ENCODE measurements at places on chromosomes 2 and 18.

DNA sequence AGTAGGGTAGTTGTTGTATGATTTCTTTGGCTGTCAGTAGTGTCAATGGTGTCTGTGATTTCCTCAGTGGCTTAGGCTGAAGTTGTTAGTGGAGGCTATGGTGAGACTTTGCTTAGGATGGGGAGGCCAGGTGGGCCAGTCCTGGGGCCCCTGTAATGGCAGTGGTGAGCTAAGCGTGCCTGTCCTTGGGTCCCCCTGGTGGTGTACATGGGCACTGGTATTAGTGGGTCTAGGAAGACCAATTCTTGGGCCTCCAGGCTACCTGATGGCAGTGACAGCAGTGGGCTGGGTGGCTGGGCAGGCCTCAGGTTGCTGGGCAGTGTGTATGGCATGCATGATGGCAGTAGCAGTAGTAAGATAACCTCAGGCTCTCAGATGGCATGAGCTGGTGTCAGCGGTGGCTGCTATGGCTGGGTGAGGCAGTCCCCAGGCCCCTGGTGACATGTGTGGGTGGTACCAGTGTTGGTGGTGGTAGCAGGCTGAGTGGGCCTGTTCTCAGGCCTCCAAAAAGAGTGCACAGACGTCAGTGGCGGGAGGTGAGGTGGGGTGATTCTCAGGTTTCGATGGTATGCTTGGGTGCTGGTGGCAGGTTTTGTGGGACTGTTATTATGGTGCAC, 103.2 kb downstream of the KLHL14 start:
- no peak for DNase-seq

DNA sequence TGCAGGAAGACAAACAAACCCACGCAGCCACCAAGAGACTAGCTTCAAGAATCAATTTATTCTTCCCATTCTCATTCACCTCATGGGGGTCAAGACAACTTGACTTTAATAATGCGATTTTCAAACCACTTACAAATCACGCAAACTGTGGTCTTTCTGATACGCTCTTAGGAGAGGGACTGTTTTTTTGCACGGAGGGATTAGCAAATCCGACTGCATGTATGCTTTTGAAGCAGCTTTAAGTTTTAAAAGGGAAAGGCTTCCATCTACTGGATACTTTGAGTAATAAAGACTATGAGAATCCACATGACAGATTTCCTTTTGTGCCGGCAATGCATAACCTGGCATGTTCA, 322.9 kb upstream of the KCNJ3 start:
- DNase-seq, result no peak

- no peak for DNase-seq
Observed at GRCh38 chr2:217151509-217152206, 291.8 kb upstream of the TNP1 start.

- DNase-seq, result no peak
Observed at GRCh38 chr2:98458667-98459380, 14.2 kb downstream of the INPP4A start.

GRCh38 chr18:13564579-13564978, 161.8 kb downstream of the FAM210A start:
- DNase-seq, result no peak

- DNase-seq, result no peak
Observed at GRCh38 chr18:47909484-47909883, 21.0 kb downstream of the SMAD2 start.

DNA sequence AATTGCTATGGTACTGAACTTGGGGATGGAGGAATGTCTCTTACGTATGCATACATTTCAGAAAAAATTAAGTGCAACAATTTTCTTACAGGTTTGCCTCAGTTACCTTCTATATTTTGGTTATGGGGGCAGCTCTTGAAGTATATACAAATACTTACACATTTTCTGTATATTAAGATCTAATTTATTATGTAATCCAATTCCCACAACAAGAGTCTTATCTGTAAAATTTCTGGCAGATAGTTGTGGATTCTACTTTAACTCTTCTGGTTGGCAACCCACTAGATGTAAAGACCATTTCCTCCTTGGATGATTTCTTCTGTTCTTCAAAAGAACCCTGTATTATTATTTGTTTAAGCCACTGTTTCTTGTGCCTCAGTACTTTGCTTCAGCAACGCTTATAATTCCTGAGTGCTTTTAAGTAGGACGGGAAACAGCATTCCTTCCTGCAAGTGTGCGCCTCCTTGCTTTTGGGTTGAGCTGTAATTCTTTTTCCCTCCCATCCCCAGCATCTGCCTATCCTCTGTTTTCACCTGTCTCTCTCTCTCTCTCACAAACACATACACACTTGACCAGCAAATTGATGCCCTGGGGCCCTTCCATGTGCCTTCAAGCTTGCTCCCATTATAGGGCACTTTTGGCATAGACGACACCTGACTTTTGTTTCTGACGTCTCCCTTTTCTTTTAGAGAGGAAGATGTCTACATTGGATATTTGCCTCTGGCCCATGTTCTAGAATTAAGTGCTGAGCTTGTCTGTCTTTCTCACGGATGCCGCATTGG, 61.4 kb downstream of the ACSL3 start:
- DNase-seq, result no peak

DNA sequence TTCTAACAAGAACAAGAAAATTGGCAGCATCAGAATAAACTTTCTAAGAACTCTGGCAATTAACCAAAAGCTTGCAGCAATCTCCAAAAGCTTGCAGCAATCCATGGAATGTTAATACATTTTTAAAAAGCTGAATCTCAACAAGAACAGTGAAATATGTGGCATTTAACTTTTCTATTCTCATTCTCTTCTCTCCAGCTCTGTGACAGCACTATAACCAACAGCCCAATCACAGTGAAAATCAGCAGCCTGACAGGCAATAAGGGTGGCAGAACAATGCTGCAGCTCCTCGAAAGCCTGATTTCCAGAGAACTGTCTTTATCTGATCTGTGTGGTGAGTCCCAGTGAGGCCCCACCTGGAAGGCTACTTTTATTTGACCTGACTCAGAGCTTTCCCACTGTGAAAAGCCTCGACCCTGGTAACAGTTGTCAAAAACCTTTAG, 60.0 kb downstream of the TMEM131 start:
- DNase-seq, result no peak

DNA sequence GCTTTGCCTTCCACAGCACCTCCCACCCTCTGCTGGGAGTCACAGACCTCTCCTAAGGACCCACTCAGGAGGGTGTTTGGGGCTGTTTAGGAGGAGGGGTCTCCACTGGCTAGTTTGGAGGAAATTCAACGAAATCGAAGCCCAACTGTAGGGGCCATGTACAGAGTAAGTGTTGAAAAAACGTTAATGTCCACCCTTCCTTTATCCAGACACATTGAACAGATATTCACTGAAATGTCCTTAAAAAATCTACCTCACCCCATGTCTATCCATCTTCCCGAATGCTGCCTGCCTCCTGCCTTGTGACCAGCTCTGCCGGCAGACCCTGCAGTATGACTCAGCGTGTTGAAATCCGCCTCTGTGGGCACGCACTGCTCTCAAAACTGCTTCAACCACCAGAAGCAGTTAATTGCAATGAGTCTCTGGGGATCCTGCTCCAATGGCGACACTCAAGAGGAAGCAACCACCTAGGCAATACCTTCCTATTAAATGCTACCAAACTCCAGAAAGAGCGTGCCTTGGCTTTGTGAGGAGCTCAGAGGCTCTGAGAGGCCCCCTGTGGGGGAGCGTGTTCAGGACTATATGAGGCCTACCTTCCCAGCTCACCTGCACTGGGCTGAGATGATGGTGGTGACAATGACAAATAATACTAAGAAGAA, 61.4 kb upstream of the RTN4 start:
- DNase-seq, result no peak

DNA sequence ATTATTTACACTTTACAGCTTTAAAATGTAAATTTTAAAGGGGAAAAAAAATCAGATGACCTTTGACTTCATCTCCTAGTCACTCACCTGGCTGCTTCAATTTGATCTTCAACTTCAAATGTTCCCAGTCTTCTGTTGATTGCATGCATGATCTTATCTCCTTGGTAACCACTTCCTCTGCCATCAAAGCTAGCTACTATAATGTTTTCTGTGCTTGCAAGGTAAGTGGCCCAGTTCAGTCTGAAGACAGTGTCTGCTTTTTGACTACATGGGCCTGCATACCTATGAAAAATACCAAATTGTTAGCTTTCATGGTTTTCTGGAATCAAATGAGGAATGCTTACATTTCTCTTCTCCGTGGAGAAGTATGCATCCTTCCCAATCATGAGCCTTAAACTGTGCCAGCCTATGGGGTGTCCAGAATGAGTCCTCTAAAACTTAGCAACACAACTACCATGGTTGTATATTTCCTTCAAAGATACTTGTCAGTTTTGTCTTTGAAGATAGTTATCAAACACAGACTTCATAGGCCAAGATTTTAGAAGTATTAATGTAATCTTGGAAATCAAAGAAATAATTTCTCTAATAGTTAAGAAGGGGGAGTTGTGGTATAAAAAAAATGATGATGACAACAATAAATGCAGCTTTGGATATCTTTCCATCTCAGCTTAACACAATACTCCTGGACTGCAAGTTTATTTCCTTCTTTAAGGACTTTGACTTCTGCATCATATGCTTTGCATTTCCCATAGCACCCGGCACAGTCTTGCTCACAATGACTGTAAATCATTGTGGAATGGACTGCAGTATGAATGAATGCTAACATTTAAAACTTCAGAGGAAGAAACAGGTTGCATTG, 62.1 kb downstream of the DPP4 start:
- peak; percentile 88 for DNase-seq

GRCh38 chr18:79935098-79935480, 16.4 kb downstream of the SLC66A2 start:
- no peak for DNase-seq

DNA sequence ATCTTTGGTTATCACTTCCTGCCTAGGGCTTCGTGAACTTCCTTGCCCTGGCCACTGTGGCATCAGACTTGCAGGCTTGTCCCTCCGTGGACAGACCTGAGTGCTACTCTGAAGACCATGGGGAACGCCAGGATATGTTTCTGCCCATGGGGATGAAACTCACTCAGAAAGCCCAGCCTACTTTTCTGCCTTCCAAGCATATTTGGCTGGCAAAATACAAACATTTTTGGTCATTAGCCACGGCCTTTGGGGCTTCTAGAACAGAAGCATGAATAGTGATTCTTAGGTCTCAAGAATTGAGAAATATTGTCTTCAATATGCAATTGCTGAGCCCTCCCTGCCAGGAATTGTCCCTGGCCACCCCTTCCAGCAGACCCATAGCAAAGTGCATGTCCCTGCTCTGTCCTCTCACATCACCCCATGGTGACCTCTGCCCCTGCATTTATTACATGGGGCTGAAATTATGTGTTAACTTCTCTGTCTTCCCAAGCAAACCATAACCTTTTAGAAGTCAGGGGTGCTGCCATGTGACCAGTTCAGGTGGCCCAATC, 152.4 kb downstream of the OSR1 start:
- no peak for DNase-seq

- DNase-seq, result peak; percentile 50
Observed at GRCh38 chr2:239934571-239935171, 90.5 kb downstream of the NDUFA10 start.

DNA sequence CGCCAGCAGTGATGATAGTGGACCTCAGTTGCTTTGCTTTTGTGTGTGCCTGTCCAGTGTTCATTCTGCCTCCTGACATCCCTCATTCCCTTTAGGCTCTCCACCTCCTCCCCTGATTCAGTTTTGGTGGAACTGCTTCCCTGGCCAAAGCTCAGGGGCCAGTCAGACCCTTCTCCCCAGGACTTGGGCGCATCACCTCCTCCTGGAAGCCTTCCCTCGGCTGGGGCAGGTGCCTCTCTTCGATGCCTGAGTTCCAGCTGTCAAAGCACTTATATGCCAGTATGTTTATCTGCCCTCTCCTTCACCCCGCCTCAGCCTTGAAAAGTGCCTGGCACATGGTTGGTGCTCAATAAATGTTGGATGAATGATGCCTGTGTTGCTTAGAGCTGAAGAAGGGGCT, 11.5 kb downstream of the NMUR1 start:
- no peak for DNase-seq

DNA sequence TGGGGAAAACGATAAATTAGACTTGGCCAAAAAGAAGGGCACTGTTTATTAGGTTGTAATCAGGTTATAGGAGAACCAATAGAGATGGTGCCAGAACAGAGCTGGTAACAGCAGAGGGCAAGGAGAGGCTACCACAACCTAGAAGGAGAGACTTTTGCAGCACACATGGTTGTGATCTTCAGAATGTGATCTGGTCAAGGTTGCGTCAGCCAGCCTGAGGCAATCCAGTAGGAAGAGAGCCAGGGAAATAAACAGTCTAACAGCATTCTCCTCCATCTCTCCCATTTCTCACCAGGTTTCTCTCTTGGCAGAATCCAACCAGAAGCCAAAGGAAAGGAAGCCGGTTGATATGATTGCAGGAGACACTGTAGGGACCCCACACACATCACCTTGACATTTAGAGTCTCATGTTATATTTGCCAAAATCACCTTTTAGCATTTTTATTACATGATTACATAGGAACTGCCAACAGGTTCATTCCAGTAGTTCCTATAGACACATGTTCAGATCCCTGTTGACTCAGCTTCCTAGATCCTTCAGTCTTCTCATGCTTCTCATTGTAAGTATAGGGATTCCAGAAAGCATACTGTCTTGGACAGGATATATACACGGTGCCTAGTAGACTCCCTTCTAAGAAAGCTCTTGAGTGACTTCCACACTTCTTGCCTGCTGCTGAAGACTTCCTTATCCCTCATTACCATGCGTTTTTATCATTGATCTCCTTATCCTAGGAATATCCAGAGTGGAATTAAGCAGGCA, 17.6 kb upstream of the SPATS2L start:
- no peak for DNase-seq

DNA sequence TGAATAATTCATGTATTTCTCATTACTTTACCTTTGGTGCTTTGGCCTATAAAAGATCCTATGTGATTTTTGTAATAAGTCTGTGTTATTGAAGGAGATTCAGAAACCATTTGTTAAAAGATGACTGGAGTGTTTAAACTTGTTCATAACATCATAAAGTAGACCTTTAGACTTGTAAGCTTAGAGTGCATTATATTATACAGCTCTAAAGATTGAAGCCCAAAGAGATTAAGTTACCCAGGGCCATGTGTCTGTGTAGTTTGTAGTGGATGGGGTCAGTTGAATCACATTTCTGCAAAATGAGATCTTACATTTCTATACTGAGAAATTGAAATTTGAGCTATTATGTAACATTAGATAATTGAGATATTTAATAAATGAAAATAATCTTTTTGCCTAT, 60.2 kb upstream of the STON1 start:
- DNase-seq, result no peak

GRCh38 chr2:89848763-89849368, 1157.4 kb downstream of the RPIA start:
- no peak for DNase-seq

- no peak for DNase-seq
Observed at GRCh38 chr18:32929213-32929612, 156.4 kb upstream of the KLHL14 start.

DNA sequence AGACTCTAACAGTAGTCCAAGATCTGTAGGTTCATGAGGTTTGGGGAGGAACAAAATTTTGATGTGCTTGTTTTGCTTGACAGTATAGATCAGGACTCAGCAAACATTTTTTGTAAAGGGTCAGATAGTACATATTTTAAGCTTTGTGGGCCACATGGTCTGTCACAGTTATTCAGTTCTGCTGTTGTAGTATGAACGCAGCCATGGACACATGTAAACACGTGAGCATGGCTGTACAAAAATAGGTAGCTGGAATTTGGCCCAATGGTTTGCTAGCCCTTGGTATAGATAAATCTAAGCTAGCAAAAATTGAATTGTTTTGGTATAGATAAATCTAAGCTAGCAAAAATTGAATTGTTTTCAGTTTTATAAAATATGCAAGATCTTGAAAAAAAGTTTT, 120.5 kb downstream of the HIBCH start:
- DNase-seq, result no peak
